ENCODE measurements at places on chromosomes 12 and 14.

DNA sequence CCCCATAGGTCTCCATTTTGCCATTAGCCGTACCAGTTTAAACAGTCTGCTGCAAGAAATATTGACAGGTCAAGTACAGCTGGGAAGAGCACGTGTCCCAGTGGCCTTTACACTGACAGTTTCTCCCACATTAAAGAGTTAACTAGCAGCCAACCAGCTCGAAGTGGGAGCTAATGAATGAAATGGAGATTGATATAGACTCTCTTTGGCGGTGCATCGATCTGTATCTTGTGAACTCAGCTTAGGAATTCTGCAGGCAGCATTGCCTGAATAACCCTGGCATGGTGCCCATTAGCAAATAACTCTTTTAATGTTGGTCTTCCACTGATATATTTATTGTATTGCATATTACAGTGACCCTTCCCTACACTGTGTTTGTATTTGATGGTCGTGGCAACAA lies 319.4 kb downstream of the EGLN3 start:
- no peak for DNase-seq

GRCh38 chr12:10590966-10591365 lies 22.4 kb downstream of the MAGOHB start:
- DNase-seq, result no peak

GRCh38 chr12:12138203-12139154 lies 67.7 kb downstream of the BCL2L14 start:
- DNase-seq, result no peak

DNA sequence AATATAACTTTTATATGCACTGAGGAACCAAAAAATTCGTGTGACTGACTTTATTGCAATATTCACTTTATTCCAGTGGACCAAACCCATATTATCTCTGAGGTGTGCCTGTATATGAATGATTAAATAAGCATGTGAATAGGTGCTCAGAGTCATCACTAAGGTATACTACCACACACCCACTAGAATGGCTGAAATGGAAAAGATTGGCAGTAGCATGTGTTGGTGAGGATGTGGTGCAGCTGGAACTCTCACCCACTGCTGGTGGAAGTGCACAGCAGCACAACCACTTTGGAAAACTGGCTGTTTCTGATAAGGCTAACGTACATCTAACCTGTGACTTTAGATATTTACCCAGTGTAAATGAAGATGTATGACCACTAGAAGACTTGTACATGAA lies 36.8 kb downstream of the GOLGA5 start:
- no peak for DNase-seq

- no peak for DNase-seq
Measured at GRCh38 chr14:51978681-51979085, 10.7 kb upstream of the RTRAF start.

- no peak for DNase-seq
Measured at GRCh38 chr12:79534029-79534867, 156.5 kb downstream of the PAWR start.

DNA sequence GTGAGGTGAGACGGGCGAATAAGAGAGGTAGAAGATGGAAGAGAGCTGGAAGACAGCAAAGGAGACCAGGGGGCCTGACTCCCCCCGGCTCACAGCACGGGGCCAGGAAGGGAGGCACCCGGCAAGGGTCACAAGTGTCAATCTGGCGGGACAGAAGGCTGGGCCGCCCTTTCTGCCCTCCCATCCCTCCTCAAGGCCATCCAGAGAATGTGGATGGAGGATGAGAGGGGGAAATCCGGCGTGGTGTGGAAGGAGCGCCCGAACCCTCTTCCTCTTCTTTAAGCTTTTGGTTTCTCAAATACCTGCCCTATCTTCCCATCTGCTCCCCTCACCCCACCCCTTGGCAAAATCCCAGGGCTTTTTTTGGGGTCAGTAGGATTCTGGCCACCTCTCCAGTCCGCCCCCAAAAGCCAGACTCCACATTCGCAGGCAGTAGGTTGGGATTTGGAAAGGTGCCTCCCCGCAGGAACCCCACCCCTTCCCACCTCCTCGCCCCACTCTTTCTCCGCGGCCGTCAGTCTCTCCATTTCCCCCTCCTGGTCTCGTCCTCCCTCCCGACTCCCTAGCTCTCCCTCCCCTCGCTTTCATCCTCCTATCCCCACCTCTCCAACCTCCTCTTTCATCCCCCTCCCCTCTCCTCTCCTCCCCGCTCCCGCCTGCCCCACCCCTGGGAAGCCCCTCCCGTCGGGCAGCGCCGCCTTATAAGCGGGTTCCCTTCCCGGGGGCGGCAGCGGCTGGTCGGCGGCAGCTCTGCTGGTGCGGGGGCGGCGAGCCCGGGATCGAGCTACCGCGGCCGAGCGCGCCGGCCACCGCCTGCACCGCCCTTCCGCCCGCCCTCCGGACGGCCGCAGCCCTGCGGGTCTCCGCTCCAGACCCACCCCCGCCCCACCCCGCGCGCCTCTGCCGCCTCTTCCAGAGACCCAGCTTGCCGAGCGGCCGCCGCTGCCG lies at the start of gene PTMS:
Gene PTMS (plus strand): TSS at position 730 of the 948 bp plus-strand sequence. CDS start 343 bp downstream, outside the sequence.
- DNase-seq, result no peak

DNA sequence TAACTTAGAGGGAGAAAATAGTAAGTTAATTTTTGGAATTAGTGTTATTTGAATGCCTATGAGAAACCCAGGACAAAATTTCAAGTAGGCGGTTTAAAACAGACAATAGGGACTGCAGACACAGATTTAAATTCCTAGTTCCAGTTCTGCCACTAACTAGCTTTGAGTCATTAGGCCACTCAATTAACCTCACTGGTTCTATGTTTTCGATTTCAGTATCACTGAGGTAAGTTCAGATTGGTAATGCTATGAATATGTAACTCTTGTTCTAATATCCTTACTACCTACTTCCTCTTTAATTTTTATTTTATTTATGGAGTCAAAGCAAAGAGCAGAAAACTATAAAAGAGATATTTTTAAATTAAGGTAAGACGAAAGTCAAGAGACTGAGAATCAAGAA lies 52.6 kb downstream of the GALC start:
- no peak for DNase-seq

DNA sequence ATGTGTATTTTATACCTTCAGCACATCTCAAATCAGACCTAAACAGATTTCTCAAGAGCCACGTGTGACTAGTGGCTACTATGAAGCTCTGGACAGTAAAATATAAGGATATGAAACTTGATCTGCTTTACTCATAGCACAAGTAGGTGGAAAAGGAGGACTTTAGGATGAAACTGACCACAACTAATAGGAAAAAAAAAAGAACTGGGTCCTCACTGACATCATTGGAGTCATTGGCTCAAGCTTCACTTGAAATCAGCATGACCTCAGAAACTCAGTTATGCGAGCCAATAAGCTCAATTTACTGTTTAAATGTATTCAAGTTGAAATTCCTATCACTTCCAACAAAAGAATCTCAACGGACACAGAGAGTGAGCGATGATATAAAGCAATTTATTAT lies 34.1 kb upstream of the CIT start:
- no peak for DNase-seq

DNA sequence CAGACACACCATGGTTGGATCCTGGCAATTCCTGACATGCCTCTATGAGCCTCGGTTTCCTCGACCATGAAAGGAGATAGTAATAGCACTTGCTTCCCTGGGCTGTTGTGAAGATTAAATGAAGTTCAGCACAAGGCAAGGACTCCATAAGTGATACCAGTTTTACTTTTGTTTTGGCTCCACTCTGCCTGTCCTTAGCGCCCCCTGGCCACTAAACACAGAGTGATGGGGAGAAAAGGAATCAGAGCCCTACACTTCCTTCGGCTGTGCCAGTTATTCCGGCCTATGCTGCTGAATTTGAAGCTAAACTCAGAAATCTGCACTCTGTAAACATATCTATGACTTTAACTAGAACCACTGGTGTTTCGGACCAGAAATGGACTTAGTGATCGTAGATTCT lies 173.8 kb downstream of the C12orf75 start:
- DNase-seq, result no peak

GRCh38 chr14:32820181-32820580 lies 118.5 kb upstream of the NPAS3 start:
- no peak for DNase-seq

DNA sequence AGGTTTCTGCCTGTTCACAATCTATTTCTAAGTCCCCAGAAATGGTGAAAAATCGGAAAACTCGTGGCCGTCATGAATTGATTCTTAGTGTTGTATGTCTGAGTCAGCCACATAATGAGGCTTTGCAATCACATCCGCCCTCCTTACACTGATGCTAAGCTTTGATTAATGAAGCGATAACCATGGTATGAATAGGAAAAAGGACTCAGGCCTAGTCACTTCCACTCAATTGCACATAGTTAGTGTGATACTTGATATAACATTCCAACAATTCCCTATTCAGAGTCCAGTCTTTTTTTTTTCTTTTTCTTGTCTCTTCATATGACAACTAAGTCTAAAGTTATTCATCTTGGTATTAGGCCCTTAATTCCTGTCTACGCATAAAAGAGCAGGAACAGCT lies 1231.0 kb downstream of the VRK1 start:
- no peak for DNase-seq

- no peak for DNase-seq
Measured at GRCh38 chr14:92903359-92903758, 19.6 kb upstream of the CHGA start.

DNA sequence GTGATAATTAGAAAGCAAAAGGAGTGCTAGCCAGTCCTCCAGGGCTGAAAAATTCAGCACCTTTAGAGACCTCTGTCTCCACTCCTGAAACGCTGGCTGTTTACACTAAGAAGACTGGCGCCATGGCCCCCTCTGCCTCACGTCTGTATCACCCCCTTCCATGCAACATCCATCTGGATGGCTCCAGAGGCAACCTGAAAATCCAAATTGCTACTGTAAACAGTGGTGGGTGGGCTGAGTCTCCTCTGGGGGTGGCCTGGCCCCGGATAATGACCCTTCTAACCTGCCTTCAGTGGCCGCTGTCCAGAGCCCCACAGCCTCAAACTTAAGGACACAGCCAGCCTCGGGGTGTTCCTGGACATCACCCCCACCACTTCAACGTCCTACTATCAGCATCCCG lies 1.4 kb downstream of the PRKD1 start:
- no peak for DNase-seq

GRCh38 chr12:49092086-49092815 lies 2.4 kb downstream of the DHH start:
- DNase-seq, result no peak

GRCh38 chr12:119713551-119714031 lies 45.7 kb downstream of the PRKAB1 start:
- DNase-seq, result no peak

GRCh38 chr12:94674835-94675234 lies 24.5 kb upstream of the TMCC3 start:
- DNase-seq, result no peak

DNA sequence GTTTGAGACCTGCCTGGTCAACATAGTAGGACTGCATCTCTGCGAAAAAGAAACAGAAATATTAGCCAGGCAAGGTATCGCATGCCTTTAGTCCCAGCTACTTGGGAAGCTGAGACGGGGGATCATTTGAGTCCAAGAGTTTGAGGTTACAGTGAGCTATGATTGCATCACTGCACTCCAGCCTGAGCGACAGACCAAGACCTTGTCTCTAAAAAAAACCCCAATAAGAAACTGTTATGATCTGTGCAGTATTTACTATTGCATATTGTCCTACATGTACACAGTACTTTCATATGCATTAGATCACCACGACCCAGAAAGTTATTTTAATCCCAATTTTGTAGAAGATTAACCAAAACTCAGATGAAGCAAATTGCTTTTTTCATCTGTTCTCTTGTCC lies 187.5 kb downstream of the PCNX1 start:
- no peak for DNase-seq

DNA sequence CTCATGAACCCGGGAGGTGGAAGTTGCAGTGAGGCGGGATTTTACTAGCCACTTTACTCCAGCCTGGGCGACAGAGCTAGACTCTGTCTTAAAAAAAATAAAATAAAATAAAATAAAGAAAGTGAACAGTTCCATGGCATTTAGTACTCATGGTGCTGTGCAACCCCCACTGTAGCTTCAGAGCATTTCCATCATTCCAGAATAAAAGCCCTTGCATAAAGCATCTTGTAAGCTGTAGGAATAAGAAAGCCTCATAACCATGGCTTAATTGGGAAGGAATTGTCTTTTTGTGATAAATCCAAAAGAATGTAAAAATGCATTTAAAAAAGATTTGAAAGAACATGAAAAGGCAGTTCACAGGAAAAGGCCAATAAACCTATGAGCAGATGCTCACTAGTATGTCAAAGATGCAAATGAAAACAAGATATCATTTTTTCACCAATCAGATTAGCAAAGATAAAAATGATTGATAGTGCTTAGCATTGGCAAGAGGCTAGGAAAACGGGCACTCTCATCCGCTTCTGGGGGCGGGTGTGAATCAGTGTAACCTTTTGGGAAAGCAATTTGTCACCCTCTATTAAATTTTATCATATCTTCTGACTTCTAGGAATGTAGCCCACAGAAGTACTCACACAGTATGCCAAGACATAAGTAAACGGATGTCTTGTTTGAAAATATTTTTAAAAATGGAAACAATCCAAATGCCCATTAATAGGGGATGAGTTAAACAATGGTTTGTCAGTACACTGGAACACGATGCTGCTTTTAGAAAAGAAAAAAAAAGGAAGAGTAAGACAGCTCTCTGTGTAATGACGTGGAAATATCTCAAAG lies 46.6 kb downstream of the CFAP251 start:
- no peak for DNase-seq

- DNase-seq, result no peak
Measured at GRCh38 chr14:73477618-73478266, 13.0 kb upstream of the RIOX1 start.

- no peak for DNase-seq
Measured at GRCh38 chr12:5623411-5623810, 191.5 kb downstream of the NTF3 start.

GRCh38 chr14:74491956-74492775 lies 939 bp downstream of the NPC2 start:
- no peak for DNase-seq

DNA sequence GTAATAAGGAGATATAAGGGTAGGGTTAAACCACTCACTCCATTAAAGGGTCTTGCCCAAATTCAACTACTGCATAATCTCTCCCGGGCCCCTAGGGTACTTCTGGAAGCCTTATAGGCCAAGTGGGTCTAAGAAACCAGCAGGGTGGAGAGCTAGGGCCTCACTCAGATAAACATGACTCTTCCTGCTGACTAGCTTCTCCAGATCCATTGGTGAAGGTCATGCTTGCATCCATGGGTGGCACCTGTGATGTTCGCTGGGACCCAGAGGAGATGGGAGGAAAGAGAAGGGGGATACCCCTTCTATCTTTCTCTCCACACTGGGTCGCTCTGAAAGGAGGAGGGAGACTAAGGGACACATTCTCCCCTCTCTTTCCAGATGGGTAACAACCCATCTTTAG lies 36.1 kb upstream of the HIGD1C start:
- no peak for DNase-seq

- DNase-seq, result no peak
Measured at GRCh38 chr12:2640709-2641108, 154.1 kb upstream of the FKBP4 start.

GRCh38 chr14:56217380-56218045 lies 99.3 kb downstream of the PELI2 start:
- no peak for DNase-seq
